Ureter (tissue), 1 donor: ENCODE measurements at places on chromosomes 1 and 21.

DNA sequence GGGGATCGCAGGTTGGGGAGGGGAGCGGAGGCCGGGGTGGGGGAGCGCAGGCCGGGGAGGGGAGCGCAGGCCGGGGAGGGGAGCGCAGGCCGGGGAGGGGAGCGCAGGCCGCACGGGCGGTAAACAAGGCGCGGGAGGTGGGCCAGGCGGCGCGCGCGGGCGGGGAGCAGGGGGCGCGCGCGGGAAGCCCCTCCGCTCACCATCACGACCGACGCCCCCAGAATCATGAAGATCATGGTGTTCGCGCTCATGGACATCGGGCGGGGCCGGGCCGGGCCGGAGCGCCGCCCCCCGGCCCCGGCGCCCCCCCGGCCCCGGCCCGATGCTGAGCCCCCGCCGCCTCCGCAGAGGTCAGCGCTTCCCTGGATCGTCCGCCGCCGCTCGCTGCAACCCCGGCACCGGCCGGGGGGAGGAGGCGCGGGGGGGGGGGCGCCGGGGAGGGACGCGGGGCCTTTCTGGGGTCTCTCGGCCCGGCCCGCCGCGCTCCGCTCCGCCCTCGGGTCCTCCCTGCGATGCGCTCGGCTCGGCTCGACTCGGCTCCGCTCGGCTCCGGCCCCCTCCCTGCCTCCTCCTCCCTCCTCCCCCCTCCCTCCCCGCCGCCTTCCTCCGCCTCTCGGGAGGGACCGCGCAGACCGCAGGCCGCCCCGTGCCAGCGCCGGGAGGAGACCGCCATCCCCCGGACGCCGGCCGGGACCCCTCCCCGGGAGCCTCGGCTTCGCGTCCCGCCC lies at the start of gene TMEM240:
Gene TMEM240 (minus strand): TSS at position 535 of the 728 bp plus-strand sequence. CDS start 278 bp downstream, at position 257.
- peak; percentile 74 for DNase-seq

GRCh38 chr21:29870814-29871213 lies 69.0 kb downstream of the GRIK1 start:
- DNase-seq, result no peak

DNA sequence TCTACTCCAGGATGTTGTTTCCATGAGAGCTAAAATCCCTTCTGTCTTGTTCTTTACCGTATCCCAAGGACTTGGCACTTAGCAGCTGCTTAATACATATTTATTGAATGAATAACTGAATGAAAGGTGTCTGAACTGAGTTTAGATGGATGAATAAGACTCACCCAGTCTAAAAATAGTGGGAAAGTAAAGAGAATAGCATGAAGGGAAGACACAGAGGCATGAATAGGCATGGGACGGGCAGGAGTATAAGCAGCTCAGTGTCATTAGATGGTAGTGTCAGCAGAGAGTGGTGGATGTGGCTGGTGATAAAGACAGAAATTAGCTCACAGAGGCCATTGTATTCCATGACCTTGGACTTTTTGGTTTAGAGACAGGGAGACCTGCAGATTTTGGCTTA lies 9.2 kb downstream of the IL12RB2 start:
- no peak for DNase-seq

GRCh38 chr1:234488054-234489006 lies 9.4 kb upstream of the TARBP1 start:
- DNase-seq, result no peak

GRCh38 chr1:42777852-42778251 lies 6.9 kb upstream of the TMEM269 start:
- DNase-seq, result no peak

DNA sequence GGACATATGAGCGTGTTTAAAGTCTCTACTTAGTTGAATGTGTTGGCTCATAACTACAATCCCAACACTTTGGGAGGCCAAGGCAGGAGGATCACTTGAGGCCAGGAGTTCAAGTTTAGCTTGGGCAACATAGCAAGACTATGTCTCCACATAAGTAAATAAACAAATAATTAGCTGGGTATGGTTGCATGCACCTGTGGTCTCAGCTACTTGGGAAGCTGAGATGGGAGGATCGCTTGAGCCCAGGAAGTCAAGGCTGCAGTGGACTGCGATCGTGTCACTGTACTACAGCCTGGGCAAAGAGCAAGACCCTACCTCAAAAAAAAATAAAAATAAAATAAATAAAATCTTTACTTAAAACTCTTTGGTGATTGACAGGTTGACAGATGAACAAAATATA lies 13.0 kb upstream of the PDIK1L start:
- no peak for DNase-seq
